ENCODE measurements at places on chromosomes 1 and 21.

GRCh38 chr1:212920896-212921295 lies 29.4 kb upstream of the VASH2 start:
- DNase-seq: no peak

- DNase-seq: no peak
These were observed 184.3 kb downstream of the HIVEP3 start for GRCh38 chr1:41734201-41734970.

- DNase-seq: no peak
These were observed 1.8 kb downstream of the TTLL10 start for GRCh38 chr1:1175221-1176062.

GRCh38 chr21:22925032-22925431 lies 1926.8 kb downstream of the NCAM2 start:
- no peak for DNase-seq

DNA sequence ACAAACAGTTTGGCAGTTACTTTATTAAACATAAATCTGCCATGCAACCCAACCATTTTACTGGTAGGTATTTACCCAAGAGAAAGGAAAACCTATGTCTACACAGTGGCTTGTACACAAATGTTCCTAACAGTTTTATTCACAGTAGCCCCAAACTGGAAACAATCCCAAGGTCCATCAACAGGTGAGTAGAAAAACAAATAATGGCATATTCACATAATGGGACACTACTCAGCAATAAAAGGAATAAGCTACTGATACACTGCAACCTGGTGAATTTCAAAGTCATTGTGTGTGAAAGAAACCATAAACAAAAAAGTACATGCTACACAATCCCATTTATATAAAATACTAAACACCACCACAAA lies 12.7 kb downstream of the KYAT3 start:
- no peak for DNase-seq

DNA sequence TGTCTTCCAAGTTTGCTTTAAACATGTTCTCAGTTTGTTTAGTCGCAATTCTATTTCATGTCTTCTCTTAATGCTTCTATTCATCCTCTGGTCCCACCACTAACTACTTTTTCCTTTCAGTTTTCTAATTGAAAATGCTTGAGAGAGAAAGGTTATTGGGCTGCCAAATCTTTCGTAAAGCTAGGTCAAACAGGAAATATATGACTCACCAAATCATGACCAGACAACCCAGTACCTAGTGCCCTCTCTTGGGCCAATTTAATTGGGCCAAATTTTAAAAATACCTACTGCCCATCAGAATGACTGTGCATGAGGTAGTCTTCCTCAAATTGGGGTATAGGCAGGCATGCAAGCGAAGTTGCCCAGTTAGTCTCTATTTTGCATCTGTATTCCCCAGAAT lies 295.4 kb upstream of the PBX1 start:
- no peak for DNase-seq

- DNase-seq: no peak
These were observed 143.6 kb upstream of the WNT4 start for GRCh38 chr1:22286491-22286890.

DNA sequence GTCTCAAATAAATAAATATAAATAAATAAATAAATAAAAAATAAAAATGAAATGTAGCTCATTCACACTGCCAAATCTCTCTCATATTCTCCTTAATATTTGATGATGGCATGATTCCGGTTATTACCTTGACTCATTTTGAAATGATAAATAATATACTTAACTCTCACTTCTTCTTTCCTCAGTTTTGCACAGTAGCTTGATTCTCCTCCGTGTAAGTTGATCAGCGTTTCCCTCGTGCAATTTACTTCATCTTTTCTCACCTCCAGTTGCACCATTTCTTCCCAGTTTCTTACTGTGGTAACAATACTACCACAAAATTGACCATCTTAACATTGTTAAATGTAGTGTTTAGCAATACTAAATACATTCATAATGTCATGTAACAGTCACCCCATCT lies 111.6 kb downstream of the RIPK4 start:
- no peak for DNase-seq

GRCh38 chr21:43865540-43866259 lies 677 bp downstream of the AGPAT3 start:
- peak; percentile 30 for DNase-seq

- no peak for DNase-seq
These were observed 6.2 kb downstream of the TRAF5 start for GRCh38 chr1:211332830-211333229.

GRCh38 chr21:37452227-37452626 lies 85.7 kb downstream of the DYRK1A start:
- DNase-seq: peak; percentile 24

- no peak for DNase-seq
These were observed 60.7 kb downstream of the H3-3A start for GRCh38 chr1:226123212-226123560.

- no peak for DNase-seq
These were observed 27.1 kb downstream of the GPBP1L1 start for GRCh38 chr1:45659222-45659621.
